ENCODE measurements at places on chromosomes 2 and 18.

- DNase-seq: no peak
Measured at GRCh38 chr2:220783671-220784070, 788.4 kb downstream of the EPHA4 start.

DNA sequence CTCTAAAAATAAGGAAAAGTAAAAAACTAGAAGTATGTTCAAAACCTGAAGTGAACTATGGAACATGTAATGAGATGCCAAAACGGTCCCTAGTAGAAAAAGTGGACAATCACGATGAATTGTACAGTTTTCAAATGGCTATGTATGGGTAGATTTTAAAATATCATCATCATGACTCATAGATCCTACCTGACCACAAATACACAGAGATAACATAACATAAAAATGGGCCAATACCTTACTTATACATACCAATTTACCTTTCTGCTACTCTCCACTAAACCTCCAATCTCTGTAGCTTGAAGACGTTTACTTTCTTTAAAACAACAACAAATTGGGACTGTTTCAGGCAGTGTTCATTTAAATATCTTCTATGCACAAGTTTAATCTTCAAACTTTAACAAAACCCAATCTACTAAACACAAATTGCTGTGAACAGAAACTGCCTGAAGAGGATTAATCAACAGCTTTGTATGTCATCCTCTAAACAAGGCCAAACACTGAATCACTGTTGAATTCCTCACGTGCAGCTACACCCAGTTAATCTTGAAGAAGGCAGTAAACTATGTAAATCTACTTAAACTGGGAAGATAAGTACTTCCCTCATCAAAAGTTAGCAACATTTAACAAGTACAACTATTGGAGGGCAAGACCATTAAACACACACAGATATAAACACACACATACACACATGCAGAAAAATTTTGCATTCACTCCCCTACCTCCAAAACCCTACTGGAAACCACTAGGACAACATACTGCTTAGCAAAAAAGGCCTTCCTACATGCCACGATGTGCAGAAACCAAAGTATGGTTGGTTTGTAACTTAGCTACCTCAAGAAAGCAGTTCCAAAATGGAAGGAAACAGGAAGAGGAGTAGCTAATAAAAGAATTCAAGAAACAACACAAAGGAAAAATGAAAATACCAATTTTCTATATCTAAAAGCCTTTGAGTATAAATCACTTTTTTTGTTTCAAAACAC is 90.3 kb downstream of the RBMS1 start:
- DNase-seq: no peak

DNA sequence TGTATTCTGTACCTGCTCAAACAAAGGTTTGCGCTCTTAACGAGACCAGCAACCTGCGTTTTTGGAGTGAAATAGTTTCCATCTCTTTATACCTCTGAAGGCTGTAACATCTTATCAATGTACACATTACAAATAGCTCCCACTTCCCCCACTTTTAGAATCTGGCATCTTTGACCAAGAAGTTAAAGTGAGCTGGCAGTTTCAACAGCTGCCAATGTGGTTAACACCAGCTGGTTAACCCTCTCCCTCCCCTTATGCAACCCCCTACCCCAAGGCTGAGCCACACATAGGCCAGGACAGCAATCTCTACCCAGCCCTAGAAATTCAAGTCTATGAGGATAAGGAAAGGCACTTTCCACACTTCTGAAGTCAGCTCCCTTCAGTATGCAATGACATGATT is 2.2 kb upstream of the SERTAD2 start:
- no peak for DNase-seq

DNA sequence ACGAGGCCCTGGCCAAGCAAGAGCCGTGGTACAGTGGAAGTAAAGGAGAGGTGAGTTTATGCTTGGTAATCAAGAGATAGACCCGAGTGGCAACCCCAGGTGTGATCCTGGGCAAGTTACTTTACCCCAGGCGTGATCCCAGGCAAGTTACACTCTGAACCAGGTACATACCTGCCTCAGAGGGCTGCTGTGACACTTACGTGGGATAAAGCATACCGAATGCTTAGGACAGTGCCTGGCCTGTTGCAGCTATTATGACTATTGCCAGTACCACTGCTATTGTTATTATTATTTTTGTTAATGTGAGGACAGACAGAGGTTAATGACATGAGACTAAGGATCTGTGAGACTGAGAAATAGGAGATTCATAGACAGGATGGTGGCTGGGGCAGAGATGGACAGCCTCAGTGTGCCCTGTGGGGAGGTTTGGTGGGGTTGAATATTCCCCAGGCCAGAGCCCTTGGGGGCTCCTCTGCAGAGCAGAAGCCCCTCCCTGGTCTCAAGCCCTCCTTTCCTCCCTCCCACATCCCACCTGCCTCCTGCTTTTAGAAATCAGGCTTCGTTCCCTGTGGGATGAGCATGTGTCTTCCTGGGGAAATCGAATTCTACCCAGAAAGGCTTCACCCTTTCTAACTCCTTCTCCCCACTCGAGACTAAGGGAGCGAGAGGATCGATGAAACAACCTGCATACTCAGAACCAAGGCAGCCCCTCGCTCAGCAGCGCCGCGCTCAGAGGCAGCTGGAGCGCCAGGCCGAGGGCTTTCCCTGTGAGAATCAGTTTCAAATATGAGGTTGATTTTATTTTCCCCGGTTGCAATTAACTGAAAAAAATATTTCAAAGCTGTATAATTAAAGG is 62.0 kb upstream of the SIX3 start:
- DNase-seq: no peak

DNA sequence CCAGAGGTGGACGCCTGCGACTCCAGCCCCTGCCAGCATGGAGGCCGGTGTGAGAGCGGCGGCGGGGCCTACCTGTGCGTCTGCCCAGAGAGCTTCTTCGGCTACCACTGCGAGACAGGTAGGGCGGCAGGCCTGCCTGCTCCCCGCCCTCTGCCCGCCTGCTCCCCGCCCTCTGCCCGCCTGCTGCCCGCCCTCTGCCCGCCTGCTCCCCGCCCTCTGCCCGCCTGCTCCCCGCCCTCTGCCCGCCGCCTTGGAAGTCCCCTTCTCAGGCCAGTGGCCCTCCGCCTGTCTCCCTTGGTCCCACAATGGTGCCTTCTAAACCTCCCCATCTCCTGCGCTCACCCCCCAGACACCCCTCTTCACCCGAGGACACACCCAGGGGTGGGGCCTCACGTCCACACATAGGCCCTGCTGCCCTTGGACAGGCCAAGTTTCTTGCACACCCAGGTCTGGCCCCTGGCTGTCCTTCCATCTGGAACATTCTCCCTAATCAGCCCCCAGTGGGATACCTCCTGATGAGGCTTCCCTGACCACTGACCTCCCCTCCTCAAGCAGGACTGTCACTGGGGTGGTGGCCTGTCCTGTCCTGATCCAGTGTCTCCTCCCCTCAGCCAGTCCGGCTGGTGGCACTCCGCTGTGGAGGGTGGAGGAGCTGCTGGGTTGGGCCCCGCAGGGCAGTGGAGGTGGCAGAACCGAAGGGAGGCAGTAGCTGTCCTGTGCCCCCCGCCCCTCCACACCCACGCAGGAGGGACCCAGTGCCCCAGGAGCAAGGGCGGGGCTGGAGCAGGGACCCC is 37.9 kb downstream of the MTERF4 start:
- DNase-seq: peak; percentile 24

- DNase-seq: no peak
Measured at GRCh38 chr2:218368621-218369153, 12.0 kb downstream of the CATIP start.

DNA sequence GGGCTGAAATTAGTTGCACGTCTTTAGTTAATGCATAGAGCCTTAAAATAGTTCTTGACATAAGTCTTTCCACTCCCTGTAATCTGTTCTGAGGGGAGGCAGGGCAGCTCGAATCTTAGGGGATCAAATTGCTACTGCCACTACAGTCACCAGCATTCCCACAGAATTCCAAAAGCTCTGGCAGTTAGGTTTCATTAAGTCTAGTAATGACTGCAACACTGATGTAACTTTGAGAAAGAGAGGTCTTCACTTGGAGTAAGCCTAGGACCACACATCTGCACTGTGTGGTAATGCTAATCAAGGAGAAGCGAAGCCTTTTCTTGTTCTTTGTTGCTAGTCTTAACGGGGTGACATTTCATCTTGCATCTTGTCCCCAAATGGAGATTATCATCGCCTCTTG is 19.3 kb upstream of the NCK2 start:
- no peak for DNase-seq

GRCh38 chr18:43705850-43706249 is 428.6 kb upstream of the SYT4 start:
- no peak for DNase-seq

DNA sequence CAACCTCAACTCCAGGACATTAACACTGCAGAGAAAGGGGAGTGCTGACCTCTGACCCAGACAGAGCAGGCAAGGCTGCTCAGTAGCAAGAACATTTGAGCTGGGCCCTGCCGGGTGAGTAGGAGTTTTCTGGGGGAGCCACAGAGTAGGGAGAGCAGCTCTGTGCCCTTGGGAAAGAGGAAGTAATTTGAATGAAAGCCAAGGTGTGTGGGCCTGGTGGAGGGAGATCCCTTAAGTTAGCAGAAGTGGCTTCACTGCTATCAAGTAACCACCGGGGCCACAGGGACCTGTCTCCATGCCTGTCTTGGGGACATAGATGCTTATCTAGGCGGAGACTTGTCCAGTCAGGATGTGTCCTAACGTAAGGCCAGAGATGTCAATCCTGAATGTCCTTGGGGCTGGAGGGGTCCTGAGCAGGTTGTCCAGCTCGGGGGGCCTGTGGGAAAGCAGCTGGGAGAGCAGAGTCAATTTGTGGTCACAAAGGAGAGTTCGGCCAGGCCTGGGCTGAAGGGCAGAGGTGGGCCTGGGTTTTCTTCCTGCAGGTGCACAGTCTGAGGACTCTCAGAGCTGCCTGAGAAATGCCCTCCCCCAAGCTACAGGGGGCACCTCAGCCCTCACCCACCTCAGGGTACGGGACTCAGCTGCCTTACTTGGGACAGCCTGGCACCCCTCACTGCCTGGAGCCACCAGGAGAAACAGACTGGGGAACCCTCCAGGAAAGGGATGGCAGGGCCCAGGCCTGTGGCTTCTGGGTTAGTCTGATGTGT is 15.0 kb upstream of the OTOF start:
- DNase-seq: no peak

DNA sequence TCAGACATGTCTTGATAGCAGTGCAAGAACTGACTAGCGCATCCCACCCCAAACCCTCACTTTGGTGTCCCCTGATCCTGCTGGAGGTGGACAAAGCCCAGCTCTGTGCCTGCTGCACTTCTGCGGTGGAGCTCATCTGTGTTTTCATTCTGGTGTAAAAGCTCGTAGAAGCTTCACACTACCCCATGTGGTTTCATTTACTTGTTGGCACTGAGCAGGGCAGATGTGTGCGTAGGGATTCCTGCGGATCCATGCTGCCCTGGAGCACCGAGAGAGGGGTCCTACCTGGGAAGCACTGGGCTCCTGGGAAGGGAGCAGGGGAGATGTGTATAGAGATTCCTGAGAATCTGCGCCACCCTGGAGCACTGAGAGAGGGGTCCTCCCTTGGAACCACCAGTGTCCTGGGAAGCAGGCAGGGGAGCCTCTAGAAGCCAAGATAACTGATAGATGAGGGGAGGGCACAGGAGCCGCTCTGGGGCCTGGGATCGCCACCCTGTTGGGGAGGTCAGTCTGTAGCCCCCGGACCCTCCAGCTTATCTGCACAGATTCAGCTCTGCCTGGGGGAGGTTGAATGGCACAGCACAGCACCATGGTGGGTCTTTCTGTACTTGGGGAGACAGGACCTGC is 106.9 kb upstream of the OTOS start:
- no peak for DNase-seq

- no peak for DNase-seq
Measured at GRCh38 chr2:3659447-3660432, 1.7 kb downstream of the ALLC start.

- no peak for DNase-seq
Measured at GRCh38 chr2:219709331-219709761, 81.9 kb downstream of the SLC4A3 start.

DNA sequence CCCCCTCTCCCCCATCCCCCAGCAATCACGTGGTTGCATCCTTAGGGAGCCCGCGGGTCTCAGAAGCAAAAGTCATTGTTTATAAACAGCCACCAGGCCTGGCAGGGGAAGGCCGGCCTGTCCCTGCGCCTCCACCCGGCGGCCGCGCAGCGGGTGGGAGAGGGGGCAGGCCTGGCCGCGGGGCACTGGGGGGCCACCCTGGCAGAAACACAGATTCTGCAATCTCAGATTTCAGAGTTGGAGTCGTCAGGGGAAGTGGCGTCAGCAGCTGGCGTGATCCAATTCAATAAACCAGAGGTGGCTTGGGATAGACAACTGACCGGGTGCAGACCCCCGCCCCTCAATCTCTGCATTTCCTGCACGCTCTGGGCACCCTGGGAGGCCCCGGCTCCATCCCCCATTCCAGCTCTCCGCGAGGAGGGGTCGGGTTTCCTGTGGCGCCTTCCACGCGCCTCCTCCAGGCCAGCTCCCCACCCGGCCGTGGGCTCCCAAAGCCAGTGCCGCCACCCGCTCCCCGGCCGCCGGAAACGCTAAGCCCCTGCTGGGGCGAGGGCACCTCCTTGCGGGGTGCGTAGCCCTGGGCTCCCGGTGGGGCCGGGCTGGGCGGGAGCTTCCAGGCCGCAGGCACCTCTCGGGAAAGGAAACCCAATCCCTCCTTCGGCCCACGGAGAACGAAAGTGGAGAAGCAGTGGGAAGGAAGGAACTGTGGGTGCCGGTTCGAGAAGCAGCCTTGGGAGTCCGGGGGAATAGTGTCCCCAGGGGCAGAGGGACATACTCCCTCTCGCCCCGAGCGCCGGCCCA is 1.1 kb downstream of the BIN1 start:
- no peak for DNase-seq

DNA sequence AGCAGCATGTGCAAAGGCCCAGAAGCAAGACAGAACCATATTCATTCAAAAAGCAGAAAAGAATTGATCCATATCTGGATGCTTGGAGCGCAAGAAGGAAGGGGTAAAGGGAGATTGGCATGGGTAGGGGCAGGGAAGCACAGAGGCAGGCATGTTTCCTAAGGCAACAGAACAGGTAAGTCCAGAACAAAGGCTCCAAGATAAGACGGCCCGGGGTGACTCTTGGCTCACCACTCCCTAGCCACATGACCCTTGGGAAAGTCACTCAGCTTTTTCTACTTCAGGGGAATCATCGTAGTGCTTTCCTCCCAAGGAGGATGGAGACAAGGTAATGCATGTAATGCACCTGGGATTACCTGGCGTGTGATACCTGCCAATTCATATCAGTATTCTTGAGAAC is 37.7 kb upstream of the ST3GAL5 start:
- no peak for DNase-seq

- no peak for DNase-seq
Measured at GRCh38 chr2:186093174-186093573, 354.6 kb downstream of the FSIP2 start.

- no peak for DNase-seq
Measured at GRCh38 chr2:218024871-218025270, 22.1 kb upstream of the TNS1 start.

- DNase-seq: no peak
Measured at GRCh38 chr2:137929519-137929916, 34.8 kb upstream of the HNMT start.
